ENCODE measurements at places on chromosomes 12 and 14. TPM values are rescaled to one million over a fixed set of nuclear protein-coding genes. Genes with fewer than 3 reads are reported as not detected.

GRCh38 chr14:102442241-102443211 lies 67.0 kb downstream of the ANKRD9 start:
- peaks cover 4% of the 10 kb centered on the region for H3K4me1 ChIP-seq
- DNase-seq: no peak
- H3K4me3 ChIP-seq: no peak overlapping the region
- H3K36me3 ChIP-seq: peaks cover 5% of the 10 kb centered on the region
- H3K27ac ChIP-seq: no peak overlapping the region

The ADGRD1 gene
- not detected for total RNA-seq

DNA sequence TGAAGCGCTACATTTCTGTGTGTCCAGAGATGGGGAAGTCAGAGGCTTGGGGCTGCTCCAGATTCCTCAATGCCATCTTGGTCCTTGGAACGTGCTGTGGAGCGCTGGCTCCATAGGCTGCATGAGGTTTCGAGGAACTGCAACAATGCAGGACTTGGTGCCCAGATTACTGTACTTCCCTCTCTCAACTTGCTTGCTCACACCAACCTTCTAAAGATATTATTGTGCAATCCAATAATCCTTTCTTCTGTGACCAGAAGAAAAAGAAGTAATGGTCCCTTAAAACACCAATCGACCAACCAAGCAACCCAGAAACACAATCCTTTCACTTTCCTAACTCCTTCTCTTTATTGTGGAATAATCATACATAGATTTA lies 3.7 kb downstream of the PRICKLE1 start:
- H3K4me3 ChIP-seq: no peak overlapping the region
- no peaks in the 10 kb centered on the region for H3K36me3 ChIP-seq
- H3K27ac ChIP-seq: no peak overlapping the region
- H3K4me1 ChIP-seq: peaks cover 15% of the 10 kb centered on the region
- H3K27me3 ChIP-seq: peaks cover 45% of the 10 kb centered on the region
- DNase-seq: no peak

- no peaks in the 10 kb centered on the region for H3K36me3 ChIP-seq
- H3K27ac ChIP-seq: no peak overlapping the region
- no peak for DNase-seq
- no peaks in the 10 kb centered on the region for H3K27me3 ChIP-seq
Observed at GRCh38 chr12:113850309-113851056, 115.6 kb downstream of the RBM19 start.

DNA sequence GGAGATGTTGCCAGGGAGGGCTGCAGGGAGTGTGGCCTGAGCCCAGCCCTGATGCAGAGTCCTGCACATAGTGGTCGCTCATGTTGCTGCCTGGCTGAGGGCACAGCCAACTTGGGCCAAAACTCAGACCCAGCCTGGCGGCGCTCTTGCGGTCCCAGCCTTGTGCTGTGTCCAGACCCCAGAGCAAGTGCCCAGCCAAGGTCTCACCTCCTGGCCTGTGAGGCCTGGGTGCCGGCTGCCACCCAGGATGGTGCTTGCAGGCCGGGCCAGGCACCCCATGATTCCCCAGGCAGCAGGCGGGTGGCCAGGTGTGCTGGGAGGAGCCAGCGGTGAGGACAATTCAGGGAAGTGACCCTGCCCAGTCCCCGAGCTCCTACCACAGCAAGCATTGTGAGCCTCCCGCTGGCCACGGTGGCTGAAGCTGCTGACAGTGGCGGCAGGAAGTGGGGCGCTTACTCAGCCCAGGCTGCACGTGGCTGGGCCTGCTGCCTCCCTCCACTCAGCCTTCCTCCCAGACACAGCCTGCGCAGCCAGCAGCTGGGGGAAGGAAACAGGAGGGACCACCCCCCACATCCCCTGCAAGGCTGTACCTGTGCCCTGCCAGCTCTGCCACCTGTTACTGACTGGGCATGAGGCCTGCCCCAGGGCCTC lies 17.7 kb upstream of the PGF start:
- H3K27me3 ChIP-seq: no peaks in the 10 kb centered on the region
- DNase-seq: peak; percentile 64
- peaks cover 18% of the 10 kb centered on the region for H3K4me1 ChIP-seq
- H3K36me3 ChIP-seq: no peaks in the 10 kb centered on the region

The CCDC38 gene
- not detected for total RNA-seq

DNA sequence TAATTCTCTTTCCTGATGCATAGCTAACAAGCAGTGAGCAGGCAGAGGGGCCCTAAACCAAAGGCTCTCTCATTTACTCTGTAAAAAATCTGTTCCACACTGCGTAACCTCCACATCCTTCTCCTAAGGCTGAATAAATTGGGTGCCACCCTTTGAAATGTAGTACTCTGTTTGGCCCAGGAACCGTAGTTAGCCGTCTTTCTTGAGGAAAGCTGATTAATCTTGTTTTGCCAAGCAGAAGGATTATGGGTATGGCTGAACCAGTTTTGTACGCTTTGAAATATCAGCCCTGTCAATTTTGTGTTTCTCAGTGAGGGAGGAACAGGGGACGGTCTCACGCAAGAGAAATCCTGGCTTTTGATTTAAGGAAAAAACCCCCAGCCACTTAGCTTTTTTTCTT lies 19.7 kb downstream of the EML1 start:
- H3K4me1 ChIP-seq: no peaks in the 10 kb centered on the region
- no peak overlapping the region for H3K4me3 ChIP-seq
- peaks cover 13% of the 10 kb centered on the region for H3K27me3 ChIP-seq
- H3K36me3 ChIP-seq: no peaks in the 10 kb centered on the region
- H3K27ac ChIP-seq: no peak overlapping the region

- H3K4me1 ChIP-seq: no peaks in the 10 kb centered on the region
- no peaks in the 10 kb centered on the region for H3K27me3 ChIP-seq
- no peak overlapping the region for H3K4me3 ChIP-seq
- H3K36me3 ChIP-seq: no peaks in the 10 kb centered on the region
Observed at GRCh38 chr14:90440021-90440451, 43.2 kb downstream of the CALM1 start.

DNA sequence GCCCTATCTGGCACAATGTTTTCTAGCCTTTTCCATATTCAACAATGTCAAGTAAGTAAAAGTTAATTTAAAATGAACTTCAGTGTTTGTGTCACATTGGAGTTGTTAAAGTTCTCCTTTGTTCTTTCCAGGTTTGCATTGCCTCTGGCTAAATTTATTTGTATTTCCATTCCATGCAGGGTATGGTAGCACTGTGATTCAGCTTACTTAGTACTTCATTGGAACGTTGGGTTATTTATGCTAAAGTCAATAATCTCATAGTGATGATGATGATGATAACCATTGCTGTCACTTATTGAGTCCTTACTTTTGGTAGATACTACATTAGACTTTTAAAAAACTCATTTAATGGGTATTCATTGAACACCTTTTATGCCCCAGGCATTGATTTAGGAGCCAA lies 286.9 kb downstream of the RAD51B start:
- DNase-seq: no peak
- no peak overlapping the region for H3K27ac ChIP-seq
- peaks cover 12% of the 10 kb centered on the region for H3K4me1 ChIP-seq
- no peaks in the 10 kb centered on the region for H3K27me3 ChIP-seq

GRCh38 chr14:102988054-102988453 lies 65.6 kb downstream of the AMN start:
- no peak overlapping the region for H3K27ac ChIP-seq
- H3K4me3 ChIP-seq: no peak overlapping the region
- peaks cover 11% of the 10 kb centered on the region for H3K27me3 ChIP-seq
- H3K4me1 ChIP-seq: no peaks in the 10 kb centered on the region
- peaks cover 5% of the 10 kb centered on the region for H3K36me3 ChIP-seq

The TMEM19 gene
- total RNA-seq: 23.9 TPM

DNA sequence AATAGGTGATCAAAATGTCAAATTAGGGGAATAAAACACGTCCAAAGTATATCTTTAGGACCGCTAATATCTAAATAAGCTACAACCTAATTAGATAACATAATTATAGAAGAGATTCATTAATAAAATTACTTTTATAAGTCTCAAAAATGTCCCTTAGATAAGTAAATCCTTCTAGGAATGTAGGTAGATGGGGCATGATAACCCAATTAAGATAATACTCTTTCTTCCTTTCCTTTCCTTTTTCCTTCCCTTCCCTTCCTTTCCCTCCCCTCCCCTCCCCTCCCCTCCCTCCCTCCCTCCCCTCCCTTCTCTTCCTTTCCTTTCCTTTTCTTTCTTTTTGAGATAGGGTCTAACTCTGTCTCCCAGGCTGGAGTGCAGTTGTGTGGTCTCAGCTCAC lies 11.0 kb upstream of the SLC2A3 start:
- no peak overlapping the region for H3K27ac ChIP-seq
- no peaks in the 10 kb centered on the region for H3K36me3 ChIP-seq
- no peak overlapping the region for H3K4me3 ChIP-seq
- DNase-seq: no peak

DNA sequence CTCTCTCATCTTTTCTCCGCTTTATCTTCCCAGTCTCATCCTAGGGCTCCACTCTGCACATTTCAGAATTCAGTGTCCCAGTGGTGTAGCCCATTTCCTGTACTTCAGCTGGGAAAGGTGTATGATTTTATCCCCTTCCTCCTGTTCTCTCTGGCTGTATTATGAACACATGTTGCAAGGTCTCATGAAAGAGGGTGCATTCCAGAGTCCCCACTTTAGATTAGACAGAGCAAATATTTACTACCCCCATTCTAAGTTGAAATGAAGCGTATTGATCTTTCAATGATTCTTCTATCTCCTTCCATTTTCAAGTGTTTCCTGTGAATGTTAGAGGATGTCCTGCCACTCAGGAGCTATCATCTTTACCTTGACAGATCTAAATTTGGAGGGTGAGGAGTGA lies 123.2 kb downstream of the WIF1 start:
- DNase-seq: no peak
- H3K4me3 ChIP-seq: no peak overlapping the region
- H3K27ac ChIP-seq: no peak overlapping the region
- H3K27me3 ChIP-seq: peaks cover 6% of the 10 kb centered on the region

The C3AR1 gene
- 8.8 TPM for total RNA-seq

The GNB3 gene
- 0.08 TPM for total RNA-seq

DNA sequence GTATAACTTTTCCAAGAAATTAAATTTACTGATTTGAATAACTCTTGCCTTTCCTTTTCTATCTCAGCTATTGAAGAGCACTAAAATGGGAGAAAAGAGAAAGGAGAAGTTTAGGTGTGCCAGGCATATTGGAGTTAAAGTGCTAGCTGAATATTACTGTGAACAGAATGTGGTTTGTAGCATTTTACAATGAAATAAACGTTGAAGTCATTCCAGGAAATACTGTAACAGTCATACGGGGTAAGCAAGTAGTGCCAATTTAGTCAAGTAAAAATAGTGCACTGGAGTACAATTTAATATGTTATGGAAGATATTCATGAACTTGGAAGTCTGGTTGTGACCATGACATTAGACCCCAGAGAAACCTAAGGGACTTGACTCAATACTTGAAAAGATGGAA lies 62.1 kb downstream of the E2F7 start:
- H3K27me3 ChIP-seq: peaks cover 11% of the 10 kb centered on the region
- no peak overlapping the region for H3K27ac ChIP-seq
- H3K4me3 ChIP-seq: no peak overlapping the region
- DNase-seq: no peak
- H3K36me3 ChIP-seq: no peaks in the 10 kb centered on the region

DNA sequence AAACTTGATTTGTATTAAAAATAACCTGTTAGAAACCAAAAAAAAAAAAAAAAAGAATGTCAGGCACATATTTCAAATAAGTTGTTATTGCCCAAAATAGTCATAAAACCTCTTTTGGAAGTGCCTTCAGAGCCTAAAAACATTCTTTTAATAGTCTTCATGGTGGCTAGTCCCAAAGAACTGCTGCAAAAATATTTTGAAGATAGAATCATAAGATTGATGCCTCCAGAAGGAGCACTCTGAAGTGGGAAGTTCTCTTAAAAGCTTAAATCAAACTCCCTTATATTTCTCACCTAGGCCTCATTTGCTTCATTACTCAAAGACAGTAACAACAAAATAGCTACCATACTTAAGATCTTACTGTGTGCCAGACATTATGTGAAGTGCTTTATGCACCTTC lies 27.2 kb upstream of the NT5DC3 start:
- no peaks in the 10 kb centered on the region for H3K4me1 ChIP-seq
- H3K27ac ChIP-seq: no peak overlapping the region
- no peak overlapping the region for H3K4me3 ChIP-seq
- H3K36me3 ChIP-seq: peaks cover 1% of the 10 kb centered on the region
- DNase-seq: no peak
- H3K27me3 ChIP-seq: peaks cover 3% of the 10 kb centered on the region

GRCh38 chr14:37844614-37845013 lies 249.2 kb downstream of the TTC6 start:
- DNase-seq: no peak
- H3K4me1 ChIP-seq: no peaks in the 10 kb centered on the region
- H3K27me3 ChIP-seq: no peaks in the 10 kb centered on the region
- no peak overlapping the region for H3K27ac ChIP-seq
- no peaks in the 10 kb centered on the region for H3K36me3 ChIP-seq

DNA sequence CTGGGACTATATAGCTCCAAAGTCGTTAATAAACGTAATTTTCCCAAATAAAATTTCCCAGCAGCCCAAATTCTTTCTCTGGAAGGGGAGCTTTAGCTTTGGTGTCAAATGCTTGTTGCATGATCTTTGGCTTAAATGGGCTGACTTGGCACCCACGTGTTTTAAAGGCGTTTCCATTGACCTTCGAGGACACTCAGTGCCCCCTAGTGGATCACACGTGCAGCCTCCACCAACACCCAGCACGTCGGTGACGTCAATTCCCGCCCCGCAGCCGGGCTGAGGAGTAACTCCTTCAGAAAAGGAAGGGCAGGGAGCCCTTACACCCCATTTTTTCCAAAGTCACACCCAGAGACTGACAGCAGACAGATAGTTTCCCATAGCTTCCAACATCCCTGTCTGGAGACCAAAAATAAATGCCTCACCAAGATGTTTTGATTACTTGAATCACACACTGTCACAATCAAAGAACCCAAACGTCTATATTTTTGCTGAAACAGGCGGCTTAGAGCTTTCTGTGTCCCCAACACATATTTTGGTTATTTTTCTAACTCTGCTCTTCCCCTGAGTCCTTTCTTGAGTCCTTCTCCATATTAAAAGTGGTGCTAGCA lies 707.9 kb downstream of the AACS start:
- DNase-seq: peak; percentile 25
- H3K4me1 ChIP-seq: no peaks in the 10 kb centered on the region
- no peaks in the 10 kb centered on the region for H3K36me3 ChIP-seq
- H3K27ac ChIP-seq: no peak overlapping the region

GRCh38 chr14:35146711-35147149 lies 24.4 kb downstream of the PRORP start:
- DNase-seq: no peak
- H3K4me3 ChIP-seq: no peak overlapping the region
- no peaks in the 10 kb centered on the region for H3K27me3 ChIP-seq

The SPRING1 gene
- 31.3 TPM for total RNA-seq

GRCh38 chr12:6352193-6353173 lies 10.6 kb upstream of the TNFRSF1A start:
- H3K27me3 ChIP-seq: peaks cover 9% of the 10 kb centered on the region
- no peak overlapping the region for H3K4me3 ChIP-seq
- H3K36me3 ChIP-seq: no peaks in the 10 kb centered on the region

GRCh38 chr12:62714181-62714773 lies 220.7 kb downstream of the PPM1H start:
- no peak for DNase-seq
- H3K4me1 ChIP-seq: no peaks in the 10 kb centered on the region
- H3K27me3 ChIP-seq: no peaks in the 10 kb centered on the region
- H3K27ac ChIP-seq: no peak overlapping the region
- no peaks in the 10 kb centered on the region for H3K36me3 ChIP-seq

The PTPRQ gene
- total RNA-seq: not detected

All from activated CD8-positive, alpha-beta T cell treated with anti-CD3 and anti-CD28 coated beads, Interleukin-2, amount 10 ng/mL, durations not matched to agents 7 days and 5 days (primary cell).